NCI-H1105 (cell line): ENCODE measurements at places on chromosomes 12 and 14.

GRCh38 chr12:62164036-62164435 lies 96.2 kb upstream of the USP15 start:
- no peak for DNase-seq

GRCh38 chr12:92030618-92031017 lies 115.0 kb downstream of the BTG1 start:
- DNase-seq, result no peak

DNA sequence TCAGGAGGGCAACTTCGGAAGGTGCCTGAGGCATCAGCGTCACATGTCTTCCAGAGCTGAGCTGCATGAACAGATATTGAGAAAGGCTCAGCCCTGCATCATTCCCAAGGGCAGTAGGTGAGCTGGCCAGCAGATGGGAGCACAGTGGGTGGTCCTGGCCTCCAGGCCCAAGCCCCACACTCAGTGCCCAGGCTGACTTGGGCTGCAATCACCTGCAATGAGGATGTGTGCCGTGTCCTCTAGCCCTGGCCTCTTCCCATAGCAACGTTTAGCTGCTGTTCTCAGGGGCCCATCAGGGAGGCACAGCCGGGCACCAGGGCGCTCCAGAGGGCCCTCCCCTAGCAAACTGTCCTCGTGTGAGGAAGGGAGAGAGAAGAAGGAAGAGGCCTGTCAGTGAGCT lies 32.0 kb downstream of the TEP1 start:
- no peak for DNase-seq

GRCh38 chr12:80846952-80847351 lies 90.8 kb downstream of the LIN7A start:
- no peak for DNase-seq

DNA sequence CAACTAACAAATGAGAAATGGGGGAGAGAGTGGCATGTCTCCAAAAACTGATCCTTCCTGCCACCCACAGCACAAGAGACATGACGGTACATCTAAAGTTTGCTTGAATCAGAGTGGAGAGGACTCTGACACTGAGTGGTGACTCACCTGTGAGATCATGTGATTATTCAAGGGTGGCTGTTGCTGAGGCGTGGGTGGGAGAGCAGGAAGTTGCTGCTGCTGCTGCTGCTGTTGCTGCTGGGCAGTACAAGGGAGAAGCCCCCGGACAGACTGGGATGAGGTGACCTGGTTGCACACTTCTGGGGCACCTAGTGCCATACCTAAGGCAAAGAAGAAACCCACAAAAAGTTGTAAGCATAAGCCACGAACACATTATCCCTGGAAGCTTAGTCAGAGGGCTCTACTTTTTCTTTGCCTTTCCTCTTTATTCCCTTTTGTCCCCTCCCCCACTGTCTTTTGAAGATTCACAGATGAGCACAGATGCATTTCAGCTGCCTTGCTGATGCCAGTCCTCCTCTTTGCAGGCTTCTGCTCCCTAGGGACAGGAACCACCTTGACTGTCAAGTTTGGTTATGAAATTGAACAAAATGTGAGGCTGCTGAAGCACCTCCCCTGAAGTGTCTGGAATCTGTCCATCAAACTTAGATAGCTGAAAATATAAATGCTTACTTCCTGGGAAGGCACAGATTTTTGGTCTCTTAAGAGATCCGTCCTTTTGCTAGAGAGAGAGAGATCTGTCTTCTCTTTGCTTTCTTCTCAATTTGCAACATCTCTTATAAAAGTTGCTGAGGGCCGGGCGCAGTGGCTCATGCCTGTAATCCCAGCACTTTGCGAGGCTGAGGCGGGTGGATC lies 29.4 kb upstream of the STAC3 start:
- DNase-seq, result no peak
